ENCODE measurements at places on chromosomes 12 and 14.

DNA sequence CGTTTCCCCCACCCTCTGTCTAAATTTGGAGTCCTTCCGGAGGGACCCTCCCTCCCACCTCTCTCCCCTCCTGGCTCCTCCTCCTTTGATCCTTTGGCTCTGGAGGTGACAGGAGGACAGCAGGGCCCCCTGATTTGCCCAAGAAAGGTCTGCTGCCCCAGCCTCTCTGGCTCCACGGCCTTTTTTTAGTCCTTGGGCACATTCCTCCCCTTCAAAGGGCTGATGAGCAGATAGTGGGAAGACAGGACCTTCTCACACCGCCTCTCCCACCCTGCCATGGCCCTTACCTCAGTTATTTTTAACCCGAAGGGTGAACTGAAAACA, 196 bp upstream of the MYH6 start:
- no peak for DNase-seq
- no peaks in the 10 kb centered on the region for H3K4me1 ChIP-seq
- H3K27ac ChIP-seq: no peak overlapping the region
- no peaks in the 10 kb centered on the region for H3K36me3 ChIP-seq
- no peak overlapping the region for H3K4me3 ChIP-seq

DNA sequence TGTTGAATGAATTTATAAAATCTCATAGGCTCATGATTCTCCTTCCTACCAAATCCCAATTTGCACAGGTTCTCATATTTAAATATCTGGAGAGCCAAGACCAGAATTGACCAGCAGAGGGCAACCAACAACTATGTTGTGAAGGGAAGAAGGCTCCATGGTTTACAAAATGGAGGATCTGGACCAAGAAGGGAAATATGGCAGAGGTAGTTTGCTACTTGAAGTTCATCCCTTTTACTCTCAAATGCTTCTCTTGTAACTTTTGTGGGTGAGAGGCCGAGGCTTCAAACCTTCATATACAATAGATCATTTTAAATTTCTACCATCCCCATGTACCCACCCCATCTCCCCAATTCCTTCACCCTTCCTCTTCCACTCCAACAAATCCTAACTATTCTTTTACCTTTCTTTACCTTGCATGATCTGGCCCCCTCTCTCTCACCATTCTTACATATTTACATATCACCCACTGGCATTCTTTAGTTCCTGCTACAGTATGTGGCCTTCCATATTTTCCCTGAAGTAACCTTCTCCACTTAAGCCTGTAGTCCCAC, 3.8 kb upstream of the SMARCC2 start:
- H3K36me3 ChIP-seq: peaks cover 2% of the 10 kb centered on the region
- no peak overlapping the region for H3K4me3 ChIP-seq
- H3K4me1 ChIP-seq: peaks cover 31% of the 10 kb centered on the region
- H3K27ac ChIP-seq: peak overlapping the region; percentile 48
- peak; percentile 70 for DNase-seq
- peaks cover 3% of the 10 kb centered on the region for H3K27me3 ChIP-seq

GRCh38 chr14:46550836-46551235, 100.7 kb downstream of the RPL10L start:
- no peak overlapping the region for H3K4me3 ChIP-seq
- H3K27ac ChIP-seq: no peak overlapping the region
- DNase-seq: no peak
- H3K4me1 ChIP-seq: no peaks in the 10 kb centered on the region

DNA sequence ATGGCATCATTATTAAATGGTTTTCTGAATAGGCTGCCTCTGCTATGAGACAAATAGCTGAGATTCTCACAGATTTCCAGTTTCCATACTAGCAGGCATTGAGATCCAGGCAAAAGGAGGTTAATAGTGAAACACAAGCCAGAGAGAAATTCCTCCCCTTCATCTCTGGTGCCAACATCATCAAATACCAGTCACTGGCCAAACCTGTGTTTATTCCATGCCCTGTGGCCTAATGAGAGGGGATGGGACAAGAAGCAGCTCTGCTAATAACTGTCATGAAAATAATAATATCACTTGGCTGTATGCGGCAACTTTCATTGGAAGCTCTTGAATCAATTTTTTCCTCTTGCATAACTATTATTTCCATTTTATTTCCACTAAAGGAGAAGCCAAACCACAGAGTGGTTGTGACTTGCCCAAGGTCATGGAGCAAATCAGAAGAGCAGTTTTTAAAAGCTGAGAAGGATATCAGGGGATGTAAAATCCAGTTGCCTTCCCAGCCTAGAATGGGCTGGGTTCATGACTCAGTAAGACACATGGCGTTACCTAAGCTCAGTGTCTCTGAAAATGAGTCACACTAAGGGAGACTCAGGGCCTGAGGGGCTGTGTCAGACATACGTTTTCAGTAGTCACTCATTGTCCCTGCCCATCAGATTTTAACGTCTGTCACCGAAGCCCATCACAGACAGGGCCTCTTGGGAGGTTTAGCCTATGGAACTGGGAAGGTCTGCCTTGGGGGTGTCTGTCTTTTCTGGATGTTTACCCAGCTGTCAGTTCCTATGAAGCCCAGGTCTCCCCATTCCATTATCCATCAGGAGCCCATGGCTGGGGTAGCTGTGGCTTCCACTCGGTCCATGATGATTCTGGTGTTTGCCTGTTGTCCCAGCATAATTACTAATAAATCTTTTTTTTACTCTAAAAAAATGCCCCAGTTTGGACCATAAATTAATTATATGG, 208.8 kb upstream of the EEA1 start:
- no peaks in the 10 kb centered on the region for H3K27me3 ChIP-seq
- no peak overlapping the region for H3K27ac ChIP-seq
- no peak for DNase-seq
- no peaks in the 10 kb centered on the region for H3K36me3 ChIP-seq
- no peak overlapping the region for H3K4me3 ChIP-seq
- 0 out of 2 replicates have a peak, but pooled peaks cover 3% of the 10 kb centered on the region for H3K4me1 ChIP-seq

DNA sequence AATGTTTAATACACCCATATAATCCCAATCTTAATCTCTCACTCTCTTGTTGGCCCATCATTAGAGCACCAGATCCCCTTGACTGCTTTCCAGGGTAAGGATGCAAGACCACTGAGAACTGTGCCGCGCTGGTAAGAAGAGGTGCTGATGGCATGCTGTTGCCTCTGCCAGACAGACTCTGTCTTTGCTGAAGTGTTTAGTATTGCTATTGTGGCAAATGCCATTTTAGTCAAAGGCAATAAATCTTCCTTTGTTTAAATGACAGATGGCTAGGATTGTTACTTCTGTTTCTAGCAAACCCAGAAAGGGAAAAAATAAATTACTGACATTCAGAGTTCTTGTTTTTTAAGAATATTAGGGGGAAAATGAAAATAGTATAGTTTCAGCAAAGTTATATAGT, 152.3 kb downstream of the MON2 start:
- H3K27ac ChIP-seq: no peak overlapping the region
- H3K36me3 ChIP-seq: no peaks in the 10 kb centered on the region
- H3K27me3 ChIP-seq: no peaks in the 10 kb centered on the region
- no peak overlapping the region for H3K4me3 ChIP-seq
- H3K4me1 ChIP-seq: peaks cover 26% of the 10 kb centered on the region
- no peak for DNase-seq

- no peaks in the 10 kb centered on the region for H3K27me3 ChIP-seq
- peaks cover 8% of the 10 kb centered on the region for H3K36me3 ChIP-seq
- no peak overlapping the region for H3K27ac ChIP-seq
- no peaks in the 10 kb centered on the region for H3K4me1 ChIP-seq
- no peak overlapping the region for H3K4me3 ChIP-seq
Measured at GRCh38 chr12:124370851-124371250, 76.0 kb downstream of the RFLNA start.

GRCh38 chr14:105304565-105304964, 3.8 kb upstream of the BRF1 start:
- no peak overlapping the region for H3K4me3 ChIP-seq
- peaks cover 22% of the 10 kb centered on the region for H3K4me1 ChIP-seq
- H3K36me3 ChIP-seq: peaks cover 3% of the 10 kb centered on the region

- no peaks in the 10 kb centered on the region for H3K27me3 ChIP-seq
- no peak overlapping the region for H3K4me3 ChIP-seq
- DNase-seq: no peak
- H3K4me1 ChIP-seq: no peaks in the 10 kb centered on the region
Measured at GRCh38 chr12:122295877-122296276, 29.6 kb upstream of the VPS33A start.

GRCh38 chr14:78618368-78618767, 448.2 kb downstream of the NRXN3 start:
- DNase-seq: no peak
- H3K27ac ChIP-seq: no peak overlapping the region
- no peak overlapping the region for H3K4me3 ChIP-seq

- H3K36me3 ChIP-seq: peaks cover 8% of the 10 kb centered on the region
- peaks cover 32% of the 10 kb centered on the region for H3K27me3 ChIP-seq
Measured at GRCh38 chr12:110689281-110690126, 589 bp upstream of the HVCN1 start.

DNA sequence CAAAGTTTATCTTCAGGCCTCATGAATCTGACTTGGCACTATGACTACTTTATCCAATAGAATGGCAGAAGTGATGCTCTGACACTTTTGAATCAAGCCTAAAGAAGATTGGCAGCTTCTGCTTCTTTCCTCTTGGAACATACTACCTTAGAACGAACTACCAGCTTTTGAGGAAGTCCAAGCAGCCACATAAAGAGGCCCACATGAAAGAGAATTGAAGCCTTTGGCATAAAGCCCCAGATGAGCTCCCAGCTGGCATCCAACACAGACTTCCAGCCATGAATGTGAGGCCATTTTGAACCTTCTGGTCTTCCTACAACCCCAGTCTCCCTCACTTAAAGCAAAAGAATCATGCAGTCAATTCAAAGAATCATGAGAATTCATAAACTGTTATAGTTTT, 65.8 kb downstream of the EEA1 start:
- H3K27me3 ChIP-seq: no peaks in the 10 kb centered on the region
- H3K4me3 ChIP-seq: no peak overlapping the region
- peaks cover 4% of the 10 kb centered on the region for H3K36me3 ChIP-seq
- H3K4me1 ChIP-seq: no peaks in the 10 kb centered on the region
- H3K27ac ChIP-seq: no peak overlapping the region
- DNase-seq: no peak

DNA sequence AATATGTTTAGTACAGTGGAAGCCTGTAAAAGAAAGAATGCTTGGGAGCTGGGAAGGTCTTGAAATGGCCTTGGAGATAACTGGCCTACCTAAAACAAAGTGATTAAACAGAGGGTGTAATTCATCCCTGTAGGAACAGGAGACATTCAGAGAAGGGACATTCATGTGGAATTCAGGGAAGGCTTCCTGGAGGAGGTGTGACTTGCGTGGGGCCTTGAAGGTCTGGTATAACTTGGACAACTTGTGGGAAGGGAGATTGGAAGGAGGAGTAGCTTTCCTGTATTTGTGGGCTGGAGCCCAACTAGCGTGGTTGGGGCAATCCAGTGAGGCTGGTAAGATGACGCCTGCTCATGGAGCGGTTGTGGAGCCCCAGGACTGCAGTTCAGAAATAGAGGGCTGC, 156.4 kb downstream of the AACS start:
- no peak for DNase-seq
- H3K4me1 ChIP-seq: peaks cover 27% of the 10 kb centered on the region
- no peaks in the 10 kb centered on the region for H3K27me3 ChIP-seq
- no peak overlapping the region for H3K4me3 ChIP-seq
- no peak overlapping the region for H3K27ac ChIP-seq
- peaks cover 27% of the 10 kb centered on the region for H3K36me3 ChIP-seq

GRCh38 chr12:111353603-111354295, 15.1 kb downstream of the PHETA1 start:
- H3K27me3 ChIP-seq: peaks cover 2% of the 10 kb centered on the region
- H3K27ac ChIP-seq: no peak overlapping the region
- peak; percentile 42 for DNase-seq
- H3K4me3 ChIP-seq: no peak overlapping the region
- peaks cover 10% of the 10 kb centered on the region for H3K36me3 ChIP-seq
